ENCODE measurements at places on chromosomes 1 and 21.
A peak's percentile ranks its signal among the peaks of the same experiment; 100 is the strongest.

DNA sequence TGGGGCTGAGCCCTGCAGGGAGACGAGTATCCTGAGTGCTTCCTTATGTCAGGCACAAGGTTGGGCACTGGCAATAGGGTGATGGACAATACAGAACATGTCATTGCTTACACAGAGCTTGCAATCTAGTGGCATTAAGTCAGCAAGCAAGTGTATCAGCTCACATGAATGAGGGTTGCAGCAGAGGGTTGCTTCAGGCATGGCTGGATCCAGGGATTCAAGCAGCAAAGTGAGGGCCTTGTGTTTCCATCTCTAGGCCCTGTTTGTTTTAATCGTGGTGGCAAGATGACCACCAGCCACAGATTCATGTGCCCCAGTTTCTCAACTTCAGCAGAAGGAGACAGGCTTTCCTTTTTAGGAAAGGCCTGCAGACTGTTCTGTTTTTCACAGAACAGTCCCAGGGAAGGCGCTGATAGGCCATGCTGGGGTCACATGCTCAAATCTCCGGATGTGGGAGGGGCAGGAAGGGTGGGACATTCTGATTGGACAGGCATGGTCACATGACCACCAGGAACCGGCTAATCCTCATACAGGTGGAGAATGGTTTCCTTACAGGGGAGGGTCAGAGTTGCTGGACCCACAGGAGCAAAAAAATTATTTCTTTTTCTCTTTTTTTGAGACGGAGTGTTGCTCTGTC lies 14.4 kb downstream of the PLOD1 start:
- DNase-seq = no peak

DNA sequence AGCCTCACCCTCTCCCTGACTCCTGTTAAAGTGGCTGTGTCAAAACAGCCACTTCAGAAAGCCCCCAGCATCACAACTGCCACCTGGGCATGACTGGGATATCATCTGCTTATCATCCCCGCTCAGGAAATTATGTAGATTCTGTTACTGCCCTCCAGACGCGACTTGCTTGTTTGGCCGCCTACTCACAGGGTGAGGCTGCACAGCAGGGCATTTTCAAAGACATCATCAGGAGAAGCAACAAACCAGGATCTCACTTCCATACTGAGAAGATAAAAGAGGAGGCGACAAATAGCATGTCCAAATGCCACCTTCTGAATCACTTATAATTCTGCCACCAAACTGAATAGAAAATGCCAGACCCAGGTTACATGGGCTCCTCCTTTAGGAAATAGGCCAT lies 94.8 kb downstream of the MIS18A start:
- DNase-seq = no peak

DNA sequence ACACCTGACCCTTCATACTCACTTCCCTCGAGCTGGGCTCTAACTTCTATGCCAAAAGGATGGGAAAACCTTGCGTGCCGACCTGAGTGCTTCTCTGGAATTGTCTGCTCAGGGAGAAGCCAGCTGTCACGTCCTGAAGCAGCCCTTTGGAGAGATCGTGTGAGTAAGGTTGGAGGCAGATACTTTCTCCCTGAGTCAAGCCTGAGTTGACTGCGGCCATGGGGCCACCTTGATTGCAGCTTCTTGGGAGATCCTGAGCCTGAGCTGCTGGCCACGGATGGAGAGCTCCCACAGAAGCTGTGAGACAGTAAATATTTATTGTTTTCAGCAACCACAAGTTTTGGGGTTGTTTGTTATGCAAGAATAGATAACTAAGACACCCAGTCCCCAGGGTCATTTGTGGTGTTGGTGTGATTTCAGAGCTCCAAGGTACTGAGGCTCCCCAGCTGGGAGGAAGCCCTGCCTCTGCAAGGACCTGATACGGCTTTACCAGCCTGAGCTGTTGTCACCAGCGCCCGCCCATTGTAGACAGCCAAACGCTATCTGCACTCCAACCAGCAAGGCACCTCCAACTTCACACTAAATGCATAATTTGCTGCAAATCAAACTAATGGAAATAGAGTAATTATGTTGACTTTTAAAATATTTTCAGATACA lies 531.6 kb downstream of the PTPRU start:
- DNase-seq = no peak

- no peak for DNase-seq
Observed at GRCh38 chr1:60865166-60865565, 217.2 kb upstream of the NFIA start.

GRCh38 chr1:6497215-6497866 lies 5.9 kb upstream of the PLEKHG5 start:
- DNase-seq = peak; percentile 77

GRCh38 chr1:248404024-248404423 lies 1.2 kb downstream of the OR2T1 start:
- no peak for DNase-seq

- DNase-seq = no peak
Observed at GRCh38 chr1:8427986-8428385, 110.1 kb downstream of the SLC45A1 start.

- DNase-seq = no peak
Observed at GRCh38 chr1:33022650-33023200, 14.0 kb downstream of the AK2 start.

- DNase-seq = no peak
Observed at GRCh38 chr1:25677193-25677773, 60.7 kb downstream of the MAN1C1 start.

GRCh38 chr1:27099587-27100334 lies 55.2 kb downstream of the SLC9A1 start:
- DNase-seq = no peak

Data from CD8-positive, alpha-beta memory T cell (primary cell).